Adrenal gland (tissue), 19 donors: ENCODE measurements at places on chromosomes 1 and 21.
A peak's percentile ranks its signal among the peaks of the same experiment; 100 is the strongest.

DNA sequence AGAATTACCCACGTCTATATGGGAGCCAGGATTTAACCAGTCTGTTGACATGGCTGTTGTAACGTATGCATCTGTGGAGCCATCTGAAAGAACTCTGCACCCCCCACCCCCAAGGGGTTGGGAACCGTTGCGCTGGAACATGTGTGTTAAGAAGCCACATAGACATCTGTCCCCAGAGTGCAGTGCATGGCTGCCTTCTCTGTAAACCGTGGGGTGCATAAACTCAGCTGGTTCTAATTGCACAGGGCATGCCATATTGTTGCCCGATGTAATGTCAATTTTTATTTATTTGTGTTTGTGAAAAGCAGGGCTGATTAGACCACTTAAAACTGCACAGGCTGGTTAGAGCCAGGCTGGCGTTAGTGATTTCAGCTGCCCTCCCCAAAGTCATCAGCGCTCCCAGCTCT lies 70.1 kb upstream of the ROR1 start:
- no peaks in the 10 kb centered on the region for H3K36me3 ChIP-seq
- H3K4me1 ChIP-seq, result no peaks in the 10 kb centered on the region

DNA sequence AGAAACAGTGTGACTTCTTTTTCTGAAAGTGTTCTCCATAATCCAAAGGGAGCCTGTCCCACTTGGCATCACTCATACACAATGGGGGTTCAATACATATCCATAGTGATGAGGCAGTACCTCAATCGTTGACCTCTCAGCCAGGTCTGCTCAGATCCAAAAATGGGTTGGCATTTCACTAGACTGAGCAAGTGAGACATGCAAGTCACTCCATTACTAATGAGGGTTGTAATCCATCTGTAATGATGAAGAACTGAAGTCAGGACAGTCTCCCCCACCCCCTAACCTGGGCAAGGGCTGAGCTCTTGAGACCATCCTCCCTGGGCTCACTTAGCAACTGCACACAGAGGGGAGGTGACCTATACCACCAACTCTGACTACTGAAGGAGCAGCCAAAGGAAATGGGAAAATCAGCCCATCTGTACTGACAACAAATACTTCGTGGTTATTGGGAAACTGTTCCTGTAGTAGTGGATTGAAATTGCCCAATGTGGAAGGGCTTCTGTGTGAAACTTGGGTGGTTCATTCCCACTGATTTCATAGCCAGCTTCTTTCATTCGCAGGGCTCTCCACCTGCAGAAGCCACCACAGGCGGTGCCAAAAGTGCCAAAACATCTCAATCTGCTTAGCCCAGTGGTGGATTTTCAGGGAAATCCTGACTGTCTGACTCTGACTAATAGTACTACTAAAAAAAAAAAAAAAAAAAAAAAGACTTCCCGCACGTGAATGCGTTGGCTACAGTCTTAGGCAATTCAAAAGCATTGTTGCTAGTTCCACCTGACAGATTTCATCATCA lies 5.0 kb downstream of the NGF start:
- peak overlapping the region; percentile 58 for H3K27ac ChIP-seq
- H3K4me1 ChIP-seq, result peaks cover 3% of the 10 kb centered on the region
- H3K27me3 ChIP-seq, result peaks cover 9% of the 10 kb centered on the region
- no peak overlapping the region for H3K4me3 ChIP-seq
- no peak for DNase-seq
- no peaks in the 10 kb centered on the region for H3K36me3 ChIP-seq

GRCh38 chr1:33176362-33176850 lies 5.4 kb downstream of the TRIM62 start:
- no peaks in the 10 kb centered on the region for H3K27me3 ChIP-seq
- H3K4me1 ChIP-seq, result peaks cover 43% of the 10 kb centered on the region

DNA sequence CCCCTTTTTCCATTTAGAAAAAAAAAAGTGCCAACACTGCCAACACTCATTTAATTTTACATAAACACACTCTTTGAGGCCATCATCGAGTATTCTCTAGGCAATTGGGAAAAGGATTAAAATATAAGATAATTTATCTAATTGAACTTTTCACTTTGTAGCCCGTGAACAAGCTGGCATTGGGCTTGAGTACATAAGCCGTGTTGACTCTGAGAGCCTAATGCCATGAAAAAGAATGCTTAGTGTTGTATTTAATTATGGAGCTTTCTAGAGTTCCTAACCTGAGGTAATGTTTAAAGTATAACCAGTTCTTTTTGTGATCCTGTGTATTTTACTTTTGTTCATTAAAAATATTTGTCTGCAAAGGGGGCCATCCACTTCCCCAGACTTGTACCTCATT lies 193.8 kb downstream of the LYPLAL1 start:
- no peak overlapping the region for H3K27ac ChIP-seq
- H3K36me3 ChIP-seq, result no peaks in the 10 kb centered on the region
- no peak overlapping the region for H3K4me3 ChIP-seq

DNA sequence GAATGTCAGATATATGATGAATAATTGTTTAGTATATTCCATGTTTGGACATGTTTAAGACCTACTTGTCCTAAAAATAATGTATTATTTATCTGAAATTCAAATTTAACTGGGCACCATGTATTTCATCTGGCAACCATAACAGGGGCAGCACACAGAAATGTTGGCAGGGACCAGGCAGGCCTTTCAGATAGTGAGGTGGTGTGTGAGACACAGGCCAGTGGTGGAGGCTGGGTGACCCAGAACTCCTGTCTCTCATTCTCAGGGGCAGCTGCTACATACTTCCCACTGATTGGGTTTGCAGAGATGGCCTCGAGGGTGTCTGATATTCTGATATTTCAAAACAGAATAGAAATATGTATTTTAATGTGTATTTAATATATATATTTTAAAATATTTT lies 1.3 kb upstream of the FASLG start:
- no peak overlapping the region for H3K4me3 ChIP-seq
- no peaks in the 10 kb centered on the region for H3K4me1 ChIP-seq
- DNase-seq, result no peak
- no peaks in the 10 kb centered on the region for H3K36me3 ChIP-seq
- H3K27me3 ChIP-seq, result no peaks in the 10 kb centered on the region
- H3K27ac ChIP-seq, result no peak overlapping the region

DNA sequence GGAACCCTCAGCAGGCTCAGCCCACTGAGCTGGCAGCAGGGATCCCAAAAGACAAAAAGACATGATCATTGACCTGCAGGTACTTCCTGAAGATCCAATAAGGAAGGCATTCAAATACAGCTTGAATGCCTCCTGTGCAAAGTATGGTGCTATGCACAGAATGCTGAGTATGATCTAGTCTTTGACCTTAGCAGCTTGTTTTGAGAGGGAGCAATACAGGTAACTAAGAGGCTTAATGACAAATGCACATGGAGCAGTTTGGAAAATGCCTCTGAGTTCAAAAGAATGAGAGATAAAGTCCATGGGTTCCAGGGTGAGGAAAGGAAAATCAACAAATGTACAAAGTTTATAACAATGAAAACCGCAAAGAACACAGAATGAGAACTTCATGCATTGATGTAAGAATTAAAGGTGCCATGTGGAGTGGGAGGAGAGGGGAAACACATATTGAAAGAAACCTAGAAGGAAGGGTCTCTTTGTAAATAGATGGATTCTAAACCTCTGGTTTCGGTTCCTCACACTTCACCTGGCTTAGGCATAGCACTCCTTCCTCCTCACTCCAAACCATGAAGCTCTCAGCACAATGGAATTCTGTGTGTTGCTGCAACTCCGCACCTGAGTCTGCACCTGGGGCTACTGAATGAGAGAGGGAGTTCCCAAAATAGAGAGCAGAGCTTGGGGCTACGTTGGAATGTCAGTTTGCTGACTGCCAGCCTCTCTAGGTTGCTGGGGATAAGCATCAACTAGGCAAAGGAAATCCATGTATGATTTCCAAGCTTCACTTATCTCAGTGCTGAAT lies 77.6 kb downstream of the PLXNA2 start:
- H3K27me3 ChIP-seq, result no peaks in the 10 kb centered on the region
- H3K36me3 ChIP-seq, result no peaks in the 10 kb centered on the region
- H3K4me3 ChIP-seq, result no peak overlapping the region
- no peak for DNase-seq
- no peaks in the 10 kb centered on the region for H3K4me1 ChIP-seq

GRCh38 chr1:25805863-25806225 lies 5.9 kb downstream of the SELENON start:
- no peak overlapping the region for H3K4me3 ChIP-seq
- DNase-seq, result no peak
- no peaks in the 10 kb centered on the region for H3K36me3 ChIP-seq
- H3K4me1 ChIP-seq, result peaks cover 39% of the 10 kb centered on the region

DNA sequence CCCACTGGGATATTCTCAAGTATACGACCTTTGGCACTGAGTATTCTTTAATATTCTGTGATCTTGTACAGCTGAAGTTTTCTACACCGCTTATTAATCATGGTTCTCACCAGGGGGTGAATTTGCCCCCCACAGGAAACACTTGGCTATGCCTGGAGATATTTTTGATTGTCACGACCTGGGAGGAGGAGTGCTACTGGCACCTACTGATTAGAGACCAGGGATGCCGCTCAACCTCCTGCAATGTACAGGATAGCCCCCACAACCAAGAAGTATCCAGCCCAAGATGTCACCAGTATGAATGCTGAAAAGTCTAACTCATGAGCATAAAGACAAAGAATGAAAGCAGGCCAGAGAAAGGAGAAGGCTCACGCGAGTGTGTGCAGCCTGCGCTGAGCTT lies 13.7 kb downstream of the REG4 start:
- no peak overlapping the region for H3K27ac ChIP-seq
- no peak overlapping the region for H3K4me3 ChIP-seq
- no peaks in the 10 kb centered on the region for H3K4me1 ChIP-seq
- no peaks in the 10 kb centered on the region for H3K36me3 ChIP-seq
- DNase-seq, result no peak
- H3K27me3 ChIP-seq, result no peaks in the 10 kb centered on the region

DNA sequence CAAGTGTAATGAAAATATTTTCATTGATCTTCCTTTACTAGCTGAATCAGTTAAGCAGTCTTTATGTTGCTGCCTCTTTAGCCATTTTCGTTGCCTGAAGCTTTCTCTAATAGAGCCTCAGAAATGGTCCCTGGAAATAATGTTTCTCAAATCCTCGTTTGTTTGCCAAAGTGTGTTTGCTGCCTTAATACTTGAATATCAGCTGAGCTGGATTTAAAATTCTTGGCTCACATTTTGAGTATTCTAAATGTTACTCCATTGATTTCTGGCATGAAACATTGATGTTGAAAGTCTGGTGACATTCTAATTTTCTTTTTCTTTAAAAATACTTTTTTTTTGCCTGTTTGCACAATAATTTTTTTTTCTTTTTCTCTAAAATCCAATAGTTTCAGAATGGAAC lies 84.6 kb upstream of the SERBP1 start:
- no peaks in the 10 kb centered on the region for H3K27me3 ChIP-seq
- DNase-seq, result no peak
- H3K36me3 ChIP-seq, result no peaks in the 10 kb centered on the region
- H3K4me1 ChIP-seq, result no peaks in the 10 kb centered on the region

DNA sequence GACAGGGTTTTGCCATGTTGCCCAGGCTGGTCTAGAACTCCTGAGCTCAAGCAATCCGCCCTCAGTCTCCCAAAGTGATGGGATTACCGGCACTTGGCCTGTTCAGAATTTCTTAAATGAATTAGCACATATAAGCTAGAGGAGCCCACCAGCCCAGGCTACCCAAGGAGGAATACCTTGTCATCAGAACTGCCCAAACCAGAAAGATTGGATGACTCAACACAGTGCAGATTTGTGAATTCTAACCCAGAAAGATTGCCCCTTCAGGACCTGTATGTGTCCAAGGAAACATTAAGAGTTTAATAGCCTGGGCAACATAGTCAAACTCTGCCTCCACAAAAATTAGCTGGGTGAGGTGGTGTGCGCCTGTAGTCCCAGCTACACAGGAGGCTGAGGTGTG lies 14.0 kb upstream of the LIN9 start:
- no peak overlapping the region for H3K4me3 ChIP-seq
- no peaks in the 10 kb centered on the region for H3K36me3 ChIP-seq
- DNase-seq, result no peak
- no peaks in the 10 kb centered on the region for H3K4me1 ChIP-seq
- H3K27ac ChIP-seq, result no peak overlapping the region

GRCh38 chr1:8477166-8477982 lies 159.5 kb downstream of the SLC45A1 start:
- no peak for DNase-seq
- H3K36me3 ChIP-seq, result no peaks in the 10 kb centered on the region
- peak overlapping the region; percentile 53 for H3K27ac ChIP-seq
- peaks cover 23% of the 10 kb centered on the region for H3K4me1 ChIP-seq

DNA sequence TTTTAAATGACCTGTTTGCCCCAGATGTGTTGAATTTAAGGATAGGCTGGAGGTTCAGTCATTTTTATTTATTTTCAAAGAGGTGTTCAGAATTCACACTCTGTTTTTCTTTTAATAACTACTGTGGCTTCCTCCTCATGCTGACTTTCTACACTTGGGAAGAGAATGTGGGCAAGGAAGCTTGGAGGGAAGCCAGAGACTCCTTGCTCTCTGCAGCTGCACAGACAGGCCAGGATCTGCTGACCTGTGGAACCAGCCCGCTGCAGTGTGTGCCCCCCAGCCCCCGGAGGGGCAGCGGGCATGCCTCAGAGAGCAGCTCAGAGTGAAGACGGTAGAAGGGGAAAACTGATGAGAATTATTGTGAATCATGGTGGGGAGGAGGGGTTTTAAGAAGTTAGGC lies 16.9 kb downstream of the MGST3 start:
- no peaks in the 10 kb centered on the region for H3K36me3 ChIP-seq
- no peaks in the 10 kb centered on the region for H3K27me3 ChIP-seq
- H3K4me3 ChIP-seq, result no peak overlapping the region
- no peak for DNase-seq
- H3K27ac ChIP-seq, result no peak overlapping the region

GRCh38 chr21:15498455-15498854 lies 231.3 kb upstream of the USP25 start:
- H3K4me1 ChIP-seq, result no peaks in the 10 kb centered on the region
- no peak overlapping the region for H3K4me3 ChIP-seq

DNA sequence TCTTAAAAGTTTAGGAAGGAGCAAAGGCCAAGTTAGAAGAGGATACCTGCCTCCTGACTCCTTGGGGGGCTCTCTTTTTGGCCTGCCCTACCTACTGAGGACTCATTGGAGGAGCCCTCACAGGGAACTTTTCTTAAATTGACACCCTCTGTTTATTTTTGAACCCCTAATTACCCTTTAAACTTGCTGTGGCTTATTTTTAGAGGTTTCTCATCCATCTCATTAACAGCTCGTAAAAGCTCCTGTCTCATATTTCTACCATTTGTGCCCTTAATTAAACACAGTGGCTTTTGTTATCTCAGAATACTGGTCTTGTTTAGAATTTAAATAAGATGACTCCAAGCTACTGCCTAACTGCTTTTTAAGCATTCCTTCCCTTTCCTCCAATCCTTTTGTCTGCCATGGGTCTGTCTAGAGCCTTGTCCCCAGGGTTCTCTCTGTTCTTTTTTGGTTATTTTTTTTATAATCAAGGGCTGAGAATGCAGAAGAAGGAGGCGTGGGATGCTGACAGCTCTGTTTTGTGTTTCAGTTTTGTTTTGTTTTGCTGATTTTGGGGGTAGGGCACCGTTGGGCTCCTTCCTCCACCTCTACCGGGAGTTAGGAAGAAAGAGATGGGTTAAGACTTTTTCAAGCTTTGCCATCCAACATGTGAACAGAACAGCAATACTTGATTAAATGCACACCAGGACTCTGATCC lies 78.0 kb downstream of the SYT6 start:
- DNase-seq, result no peak
- H3K36me3 ChIP-seq, result no peaks in the 10 kb centered on the region
- no peak overlapping the region for H3K27ac ChIP-seq
- no peaks in the 10 kb centered on the region for H3K27me3 ChIP-seq

- no peak overlapping the region for H3K27ac ChIP-seq
- no peak overlapping the region for H3K4me3 ChIP-seq
- no peak for DNase-seq
- no peaks in the 10 kb centered on the region for H3K4me1 ChIP-seq
- H3K27me3 ChIP-seq, result no peaks in the 10 kb centered on the region
These were observed 222.7 kb upstream of the GJB5 start for GRCh38 chr1:34532113-34532512.
